ENCODE measurements at places on chromosomes 7 and 10. TPM values are rescaled to one million over a fixed set of nuclear protein-coding genes. Genes with fewer than 3 reads are reported as not detected.

Gene UROS
- total RNA-seq: 37.7 TPM

Gene C10orf62
- total RNA-seq: 7.3 TPM

Gene AP1S1
- 41.9 TPM for total RNA-seq

- no peak for DNase-seq
Measured at GRCh38 chr7:46940178-46940577, 641.7 kb downstream of the TNS3 start.

GRCh38 chr7:17506095-17506494 lies 207.6 kb downstream of the AHR start:
- DNase-seq: peak; percentile 73

DNA sequence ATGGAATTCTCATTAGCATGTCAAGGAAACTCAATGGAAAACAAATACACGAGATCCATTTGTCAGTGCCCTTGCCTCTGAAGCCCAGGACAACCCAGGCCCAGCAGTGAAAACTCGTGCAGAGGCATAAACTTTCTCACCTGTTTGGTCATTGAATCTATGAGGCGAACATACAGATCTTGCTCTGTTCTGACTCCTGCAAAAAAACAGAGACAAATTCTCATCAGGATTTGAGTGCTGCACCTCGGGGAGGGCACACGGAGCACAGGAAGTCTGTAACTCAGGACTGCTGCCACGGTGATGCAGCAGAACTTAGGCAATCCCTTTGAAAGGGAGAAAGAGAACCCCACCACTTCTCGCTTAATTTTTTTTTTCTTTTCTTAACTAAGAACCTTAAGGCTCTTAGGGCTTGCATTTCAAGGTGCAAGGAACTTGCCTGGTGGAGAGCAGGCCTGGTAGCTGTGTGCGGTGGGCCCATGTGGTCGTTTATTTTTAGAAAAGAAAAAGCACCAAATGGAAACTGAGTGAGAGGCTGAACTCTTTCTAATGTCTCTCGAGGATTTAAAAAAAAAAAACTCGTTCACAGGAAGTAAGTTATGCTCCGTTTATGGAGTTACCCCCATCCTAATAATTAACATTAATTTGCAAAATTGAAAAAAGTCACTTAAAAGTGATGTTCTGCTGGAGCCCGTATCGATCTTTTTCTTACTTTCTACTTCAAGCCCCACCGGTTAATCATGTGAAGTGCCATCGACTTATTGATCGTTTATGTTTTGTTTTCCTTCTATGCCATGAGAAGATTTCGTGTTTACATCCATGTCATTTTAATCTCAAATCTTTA lies 1.8 kb downstream of the EBF3 start:
- no peak for DNase-seq

- no peak for DNase-seq
Measured at GRCh38 chr10:68598978-68599770, 39.0 kb downstream of the TET1 start.

DNA sequence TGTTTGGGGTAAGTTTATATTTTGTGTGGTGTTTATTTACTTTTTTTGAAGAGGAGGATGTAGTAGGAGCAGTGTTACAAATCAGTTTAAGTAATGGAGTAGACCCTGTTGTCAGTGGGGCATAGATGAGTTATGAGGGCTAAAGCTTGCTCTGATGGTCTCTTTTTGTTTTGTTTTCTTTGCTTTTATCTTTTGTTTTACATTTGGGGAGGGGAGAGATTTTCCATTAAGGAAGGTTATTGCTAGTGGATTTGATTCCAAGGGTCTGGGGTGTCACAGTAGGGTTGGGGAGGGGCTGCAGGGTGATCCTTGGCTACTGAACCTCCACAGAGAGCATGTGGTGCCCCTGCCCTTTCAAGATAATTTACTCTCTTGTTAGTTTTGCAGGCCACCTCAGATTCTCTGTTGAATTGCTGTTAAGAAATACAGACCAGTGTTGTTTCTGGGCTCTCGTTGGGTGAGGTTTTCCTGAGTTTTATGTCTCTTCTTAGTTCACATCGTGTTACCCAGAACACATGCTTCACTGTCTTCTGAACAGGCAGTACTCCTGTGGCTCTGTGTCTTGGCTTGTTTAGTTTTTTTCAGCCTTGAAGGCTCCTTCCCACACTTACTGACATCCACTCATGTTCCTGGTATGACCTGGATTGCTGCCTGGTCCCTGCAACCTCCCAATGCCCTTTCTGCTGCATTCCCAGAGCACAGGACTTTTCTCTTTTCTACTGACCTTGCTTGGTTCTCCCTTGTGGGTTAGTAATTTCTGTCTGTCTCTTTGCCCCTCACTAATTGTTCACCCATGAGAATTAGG lies 4.2 kb downstream of the KIFBP start:
- DNase-seq: no peak

Gene CLCN1
- not detected for total RNA-seq
